Activated naive CD4-positive, alpha-beta T cell treated with anti-CD3 and anti-CD28 coated beads for 36 hours (primary cell): ENCODE measurements at places on chromosomes 7 and 10.

DNA sequence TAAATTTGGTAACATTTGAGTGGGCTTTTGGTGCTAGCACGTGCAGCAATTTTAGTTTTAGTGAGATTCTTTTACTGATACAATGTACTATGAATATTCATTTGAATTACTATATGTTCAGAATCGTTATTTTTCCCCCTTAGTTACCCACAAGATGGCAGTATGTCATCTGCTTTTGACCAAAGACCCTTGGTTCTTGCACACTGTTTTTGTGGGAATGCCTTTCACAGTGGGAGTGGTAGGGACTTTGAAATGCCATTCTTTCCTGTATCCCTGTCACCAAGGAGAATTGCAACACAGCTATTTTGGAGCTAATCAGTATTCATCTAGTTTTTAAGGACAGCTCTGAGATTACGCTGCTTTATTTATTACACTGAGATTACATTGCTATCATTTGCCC lies 40.6 kb downstream of the SEC23IP start:
- no peak for DNase-seq

DNA sequence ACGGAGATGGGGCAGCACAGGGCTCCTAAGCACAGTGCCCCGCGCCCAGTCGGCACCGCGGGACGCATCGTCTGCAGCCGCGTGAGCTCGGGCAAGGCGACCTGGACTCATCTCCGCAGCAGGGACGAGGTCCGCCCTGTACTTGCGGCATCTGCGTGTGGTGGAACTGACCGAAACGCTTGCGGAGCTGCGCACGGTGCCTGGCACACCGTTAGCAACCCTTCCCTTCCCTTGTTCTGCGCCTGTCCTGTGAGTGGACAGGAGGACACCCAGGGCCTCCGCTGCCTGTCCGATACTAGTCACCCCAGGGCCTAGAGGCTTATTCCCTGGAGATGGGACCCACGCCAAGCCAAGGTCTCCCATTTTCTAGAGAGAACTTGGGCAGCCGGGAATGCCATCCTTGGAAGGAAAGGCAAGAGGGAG lies 98.5 kb downstream of the WDR11 start:
- no peak for DNase-seq

DNA sequence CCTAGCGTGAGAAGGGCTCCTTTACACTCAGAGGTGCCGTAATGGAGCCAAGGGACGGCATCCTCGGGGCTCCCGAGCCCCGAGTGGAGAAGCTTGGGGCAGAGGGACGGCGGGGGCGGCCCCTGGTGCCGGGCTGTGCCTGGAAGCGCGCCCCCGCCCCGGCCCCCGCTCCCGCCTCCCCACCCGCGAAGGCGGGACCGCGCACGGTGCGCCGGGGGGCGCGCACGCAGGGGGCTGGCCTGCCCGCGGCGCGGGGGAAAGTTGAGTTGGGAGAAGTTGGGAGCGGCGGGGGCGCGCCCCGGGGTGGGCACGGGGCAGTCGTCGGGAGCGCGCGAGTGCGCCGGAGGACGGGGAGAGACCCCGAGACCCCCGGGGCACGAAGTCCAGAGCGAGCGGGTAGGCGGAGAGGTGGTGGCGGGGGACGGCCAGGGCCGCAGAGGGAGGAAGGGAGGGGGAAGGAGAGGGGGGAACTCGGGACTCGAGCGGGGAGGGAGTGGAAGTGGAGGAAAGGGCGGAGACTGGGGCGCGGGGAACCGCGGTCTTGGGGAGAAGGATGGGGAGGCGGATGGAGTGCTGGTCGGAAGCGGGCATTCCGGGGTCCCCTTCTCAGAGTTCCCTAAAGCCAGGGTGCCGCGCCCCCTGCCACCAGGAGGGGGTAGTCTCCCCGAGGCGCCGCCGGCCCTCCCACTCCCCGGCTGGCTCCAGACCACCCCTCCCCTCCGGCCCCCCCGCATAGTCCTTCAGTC lies at the start of gene SLC4A2:
Gene SLC4A2 (plus strand): TSS at position 223 of the 746 bp plus-strand sequence. CDS start 2,399 bp downstream, outside the sequence.
- DNase-seq: peak; percentile 71

DNA sequence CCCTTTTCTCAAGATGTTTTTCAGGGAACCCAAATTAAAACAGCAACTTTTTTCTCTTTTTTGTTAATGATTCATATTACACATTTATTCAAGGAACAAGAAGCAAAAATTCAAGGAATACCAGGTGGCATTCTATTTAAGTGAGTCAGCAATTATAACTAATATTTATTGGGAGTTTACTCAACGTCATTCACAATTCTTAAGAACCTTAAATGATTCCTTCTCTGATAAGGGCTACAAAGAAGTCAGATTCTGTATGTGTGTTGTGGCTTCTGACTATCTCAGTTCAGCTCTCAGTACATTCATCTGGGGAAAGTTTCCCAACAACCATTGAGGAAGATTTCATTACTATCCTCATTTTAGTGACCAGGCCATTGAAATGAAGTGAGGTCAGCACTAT lies 470.7 kb upstream of the AKR1E2 start:
- DNase-seq: no peak

DNA sequence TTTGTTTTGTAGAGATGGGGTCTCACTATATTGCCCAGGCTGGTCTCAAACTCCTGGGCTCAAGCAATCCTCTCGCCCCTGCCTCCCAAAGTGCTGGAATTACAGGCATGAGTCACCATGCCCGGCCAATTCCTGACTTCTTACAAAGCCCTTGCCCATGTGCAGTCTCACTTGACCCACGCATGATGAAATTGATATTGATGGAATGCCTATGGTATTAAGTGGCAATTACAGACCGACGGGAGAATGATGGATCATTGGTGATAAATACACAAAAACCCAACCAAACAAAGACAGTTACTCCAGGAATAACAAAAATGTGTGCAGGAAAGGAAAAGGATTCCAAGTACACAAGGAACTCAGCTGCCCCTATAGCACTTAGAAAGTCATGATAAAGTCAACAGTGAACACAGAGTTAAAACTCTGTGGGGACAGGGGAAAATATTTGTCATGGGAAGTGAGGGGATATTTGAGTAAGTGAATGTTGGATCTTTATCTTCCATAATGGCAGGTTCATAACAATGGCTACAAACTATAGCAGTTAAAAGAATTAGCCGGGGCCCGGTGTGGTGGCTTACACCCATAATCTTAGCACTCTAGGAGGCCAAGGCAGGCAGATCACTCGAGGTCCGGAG lies 21.6 kb downstream of the HIP1 start:
- no peak for DNase-seq

- peak; percentile 71 for DNase-seq
Observed at GRCh38 chr10:27285093-27285492, 44.5 kb upstream of the ACBD5 start.

DNA sequence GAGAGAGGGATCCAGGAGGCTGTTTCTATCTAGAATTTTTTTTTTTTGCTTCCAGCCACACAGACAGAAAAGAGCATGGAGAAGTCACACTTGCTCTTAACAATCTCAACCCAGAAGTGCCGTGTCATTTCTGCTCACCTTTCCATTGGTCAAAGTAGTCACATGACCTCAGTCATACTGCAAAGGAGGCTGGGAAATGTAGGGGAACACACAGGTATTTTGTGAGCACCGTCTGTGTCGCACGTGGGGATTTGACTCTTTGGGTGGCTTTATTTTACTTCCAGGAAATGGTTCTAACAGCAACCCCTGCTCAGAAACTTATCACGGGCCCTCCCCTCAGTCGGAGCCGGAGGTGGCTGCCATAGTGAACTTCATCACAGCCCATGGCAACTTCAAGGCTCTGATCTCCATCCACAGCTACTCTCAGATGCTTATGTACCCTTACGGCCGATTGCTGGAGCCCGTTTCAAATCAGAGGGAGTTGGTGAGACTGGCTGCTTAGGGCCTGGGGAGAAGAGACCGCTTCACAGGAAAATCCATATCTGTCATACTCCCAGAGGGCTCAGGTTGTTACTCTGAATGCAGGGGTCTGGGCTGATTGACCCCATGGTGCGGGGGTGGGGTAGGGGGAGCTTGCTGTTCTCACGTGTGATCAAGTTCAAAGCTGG lies 13.1 kb upstream of the CPA1 start:
- peak; percentile 50 for DNase-seq

DNA sequence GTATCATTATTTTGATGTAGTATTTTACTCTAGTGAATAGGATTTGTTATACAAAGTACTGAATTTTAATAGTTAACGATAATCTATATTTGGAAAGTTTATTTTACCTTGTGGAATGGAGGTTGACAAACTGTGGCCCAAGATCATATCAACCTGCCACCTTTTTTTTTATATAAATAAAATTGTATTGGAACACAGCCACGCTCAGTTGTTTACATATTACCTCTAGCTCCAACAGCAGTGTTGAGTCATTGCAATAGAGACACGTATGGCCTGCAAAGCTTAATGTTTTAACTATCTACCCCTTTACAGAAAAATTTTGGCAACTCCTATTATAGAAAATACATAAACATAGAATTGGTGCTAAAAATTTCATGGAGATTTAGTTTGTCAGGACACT lies 239.3 kb downstream of the THSD7A start:
- DNase-seq: no peak

DNA sequence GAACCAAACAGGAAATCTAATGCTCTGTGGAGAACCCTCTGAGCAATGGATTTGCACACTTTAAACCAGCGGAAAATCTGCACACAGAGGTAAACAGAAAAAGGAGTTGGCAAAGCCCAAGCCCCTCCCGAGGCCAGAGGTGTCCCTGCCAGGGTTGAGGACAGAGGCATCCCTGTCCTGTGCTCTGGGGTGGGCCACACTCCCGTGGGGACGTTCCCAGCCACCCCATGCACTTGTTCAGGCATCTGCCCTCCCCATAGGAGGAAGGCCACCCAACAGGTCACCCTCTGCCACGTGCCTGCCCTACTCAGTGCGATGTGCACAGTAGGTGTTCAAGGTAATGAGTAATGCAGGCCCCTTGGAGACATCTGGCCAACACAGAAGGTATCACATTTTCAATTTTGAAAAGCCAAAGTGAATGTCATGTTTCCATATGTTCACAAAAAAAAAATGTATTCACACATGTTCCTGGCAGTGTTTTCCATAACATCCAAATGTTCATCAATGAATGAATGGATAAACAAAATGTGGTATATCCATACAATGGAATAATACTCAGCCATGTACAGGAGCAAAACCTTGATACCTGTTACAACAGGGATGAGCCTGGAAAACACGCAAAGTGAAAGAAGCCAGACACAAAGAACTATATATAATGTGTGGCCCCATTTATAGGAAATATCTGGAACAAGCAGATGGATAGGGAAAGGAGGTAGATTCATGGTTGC lies 108.1 kb downstream of the EBF3 start:
- DNase-seq: no peak

GRCh38 chr7:117250245-117250644 lies 72.6 kb downstream of the WNT2 start:
- no peak for DNase-seq

- no peak for DNase-seq
Observed at GRCh38 chr7:94540428-94540827, 30.8 kb downstream of the CASD1 start.

- no peak for DNase-seq
Observed at GRCh38 chr10:3830946-3831345, 45.9 kb upstream of the KLF6 start.
